ENCODE measurements at places on chromosomes 11 and 22.

- DNase-seq, result no peak
Observed at GRCh38 chr11:122345586-122345985, 229.6 kb upstream of the BLID start.

- DNase-seq, result no peak
Observed at GRCh38 chr11:104765401-104766095, 132.7 kb downstream of the CASP12 start.

- no peak for DNase-seq
Observed at GRCh38 chr11:66070604-66071380, 720 bp downstream of the PACS1 start.

GRCh38 chr22:24144056-24144777, 37.1 kb upstream of the SUSD2 start:
- DNase-seq, result no peak

DNA sequence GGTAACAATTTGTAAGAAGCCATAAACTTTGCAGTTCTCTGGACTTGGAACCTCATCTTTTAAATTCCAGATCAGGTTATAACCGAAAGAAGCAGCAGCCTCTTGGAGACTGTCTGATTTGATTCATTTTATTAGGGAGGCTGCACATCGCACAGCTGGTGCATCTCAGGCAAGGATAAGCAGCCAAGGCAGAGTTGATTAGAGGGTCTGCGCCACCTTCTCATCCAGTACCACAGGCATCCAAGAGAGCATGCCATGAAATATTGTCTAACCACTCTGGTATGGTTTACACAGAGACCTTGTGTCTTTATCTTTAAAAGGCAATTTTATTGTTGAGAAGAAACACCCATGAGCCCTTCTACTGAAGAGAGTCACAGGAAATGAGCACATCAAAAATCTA, 16.2 kb upstream of the CWF19L2 start:
- no peak for DNase-seq

DNA sequence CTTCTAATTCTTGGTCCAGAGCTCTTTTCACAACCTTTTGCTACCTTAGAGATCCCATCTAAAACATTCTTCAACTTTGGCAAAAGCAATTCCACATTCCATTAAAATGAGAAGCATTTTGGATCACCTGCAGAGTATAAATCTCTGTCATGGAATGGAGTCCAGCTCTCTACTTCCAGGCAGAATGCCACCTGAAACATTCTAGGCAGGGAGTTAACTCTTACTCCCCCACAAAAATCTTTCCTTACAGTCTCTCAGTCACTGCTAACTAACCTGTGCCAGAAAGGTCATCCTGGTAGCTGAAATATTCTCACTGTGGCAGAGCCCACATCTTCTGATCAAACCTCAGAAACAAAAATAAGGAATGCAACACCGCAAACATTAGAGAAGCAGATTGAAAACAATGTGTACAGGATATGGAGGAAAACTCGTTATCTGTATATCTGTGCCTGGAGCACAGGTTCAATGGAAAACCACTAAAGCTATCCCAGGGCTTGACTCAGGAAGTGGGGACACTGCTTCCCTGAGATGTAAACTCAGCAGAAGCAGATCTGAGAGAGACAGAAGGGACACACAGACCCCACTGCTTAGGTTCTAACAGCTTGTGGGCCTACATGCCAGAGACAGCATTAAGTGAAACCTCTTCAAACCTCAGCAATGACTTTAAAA, 78.9 kb downstream of the KCNC1 start:
- DNase-seq, result no peak

- no peak for DNase-seq
Observed at GRCh38 chr11:6251990-6252473, 7.6 kb upstream of the CCKBR start.

DNA sequence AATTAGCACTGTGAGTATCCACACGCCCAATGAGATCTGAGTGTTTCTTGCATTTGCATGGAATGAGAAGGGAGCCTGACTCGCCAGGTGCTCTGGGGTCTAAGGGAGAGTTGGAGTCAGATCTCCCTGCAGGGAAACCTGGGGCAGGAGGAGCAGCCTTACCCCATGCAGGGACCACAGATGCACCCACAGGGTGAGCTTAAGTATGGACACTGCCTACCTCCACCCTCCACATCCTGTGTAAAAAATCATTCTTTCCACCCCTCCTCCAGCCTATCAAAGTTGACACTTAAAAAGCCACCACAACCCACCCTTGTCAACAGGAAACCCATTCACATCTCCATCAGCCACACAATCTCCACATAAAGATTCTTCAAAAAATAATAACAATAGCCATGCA, 67.0 kb upstream of the IGLL5 start:
- no peak for DNase-seq

- DNase-seq, result no peak
Observed at GRCh38 chr11:87463486-87464102, 425.9 kb downstream of the TMEM135 start.

- no peak for DNase-seq
Observed at GRCh38 chr11:433641-434040, 8.2 kb downstream of the ANO9 start.

- DNase-seq, result no peak
Observed at GRCh38 chr22:49191506-49191980, 636.1 kb downstream of the BRD1 start.

DNA sequence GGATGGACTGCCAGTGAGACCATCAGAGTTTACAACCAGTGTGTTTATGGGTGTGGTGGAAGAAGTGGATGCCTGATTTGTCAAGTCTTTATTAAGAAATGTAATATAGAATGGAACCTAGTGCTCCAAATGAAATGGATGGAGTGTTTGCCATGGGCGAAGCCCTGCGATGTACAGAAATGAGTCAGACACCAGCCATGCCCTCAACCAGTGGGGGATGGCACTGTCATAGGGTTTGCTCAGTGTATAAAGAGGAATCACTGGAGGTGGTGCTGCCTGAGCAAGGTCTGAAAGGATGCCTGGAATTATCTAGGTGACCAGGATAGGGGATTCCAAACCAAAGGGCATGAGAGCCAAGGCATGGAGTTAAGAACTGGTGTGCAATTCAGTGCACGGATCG, 120.9 kb upstream of the MTNR1B start:
- DNase-seq, result no peak

GRCh38 chr11:75770102-75770501, 1.5 kb downstream of the DGAT2 start:
- no peak for DNase-seq

DNA sequence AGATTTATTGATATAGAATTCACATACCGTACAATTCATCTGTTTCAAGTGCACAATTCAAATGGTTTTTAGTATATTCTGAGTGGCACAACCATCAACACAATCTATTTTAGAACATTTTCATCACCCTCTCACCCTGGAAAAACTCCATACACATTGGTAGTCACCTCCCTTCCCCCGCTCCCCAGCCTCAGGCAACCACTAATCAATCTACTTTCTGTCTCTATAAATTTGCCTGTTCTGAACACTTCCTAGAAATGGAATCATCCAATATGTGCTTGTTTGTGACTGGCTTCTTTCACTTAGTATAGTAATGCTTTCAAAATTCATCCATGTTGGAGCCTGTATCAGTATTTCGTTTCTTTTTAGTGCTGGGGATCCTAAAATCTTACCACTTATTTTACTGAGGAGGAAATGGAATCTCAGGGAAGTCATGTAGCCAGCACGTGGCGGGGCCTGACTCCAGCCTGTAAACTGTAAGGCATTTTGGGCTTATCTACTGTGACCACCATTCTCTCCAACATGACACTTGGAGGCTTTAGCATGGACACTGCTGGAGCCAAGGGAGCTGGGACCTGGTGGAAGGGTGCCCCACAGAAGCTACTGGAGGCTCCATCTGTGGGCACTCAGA, 905 bp upstream of the UCP3 start:
- DNase-seq, result no peak

DNA sequence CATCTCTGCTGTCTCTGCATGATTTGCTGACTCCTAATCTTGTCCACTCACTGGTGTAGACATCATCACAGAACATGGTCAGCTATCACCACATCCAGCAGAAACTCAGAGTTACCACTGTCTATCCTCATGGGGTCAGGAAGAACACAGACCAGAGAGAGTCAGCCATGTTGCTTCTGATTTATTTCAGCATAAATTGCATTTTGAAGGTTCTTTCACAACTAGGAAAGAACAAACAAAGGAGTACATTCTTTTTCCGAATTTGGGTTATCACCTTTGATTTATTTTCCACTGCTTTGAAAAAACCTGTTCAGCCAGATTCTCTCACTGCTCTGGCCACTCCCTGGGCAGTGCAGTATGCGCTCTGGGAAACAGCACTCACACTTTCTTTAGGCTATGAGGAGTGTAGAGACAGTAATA, 172.0 kb upstream of the MTMR2 start:
- no peak for DNase-seq

GRCh38 chr22:18145676-18146388, 4.1 kb upstream of the USP18 start:
- no peak for DNase-seq

DNA sequence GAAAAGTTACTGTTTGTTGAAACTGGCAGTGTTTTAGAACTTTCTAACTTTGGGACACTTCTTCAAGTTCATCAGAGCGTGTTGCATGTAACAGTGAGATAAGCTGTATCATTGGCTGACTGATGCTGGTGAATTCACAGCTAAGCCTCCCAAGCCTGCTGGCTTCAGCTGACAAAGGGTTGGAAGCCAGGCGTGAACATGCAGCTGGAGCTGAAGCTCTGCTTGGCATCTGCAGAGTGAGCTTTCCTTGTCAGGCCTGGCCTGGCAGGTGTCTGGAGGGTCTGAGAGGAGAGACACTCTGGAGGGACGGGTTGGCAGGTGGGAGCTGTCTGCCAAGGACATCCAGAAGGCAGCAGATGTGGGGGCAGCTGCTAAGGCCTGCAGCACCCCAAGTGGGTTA, 1.5 kb downstream of the AMPD3 start:
- DNase-seq, result no peak

DNA sequence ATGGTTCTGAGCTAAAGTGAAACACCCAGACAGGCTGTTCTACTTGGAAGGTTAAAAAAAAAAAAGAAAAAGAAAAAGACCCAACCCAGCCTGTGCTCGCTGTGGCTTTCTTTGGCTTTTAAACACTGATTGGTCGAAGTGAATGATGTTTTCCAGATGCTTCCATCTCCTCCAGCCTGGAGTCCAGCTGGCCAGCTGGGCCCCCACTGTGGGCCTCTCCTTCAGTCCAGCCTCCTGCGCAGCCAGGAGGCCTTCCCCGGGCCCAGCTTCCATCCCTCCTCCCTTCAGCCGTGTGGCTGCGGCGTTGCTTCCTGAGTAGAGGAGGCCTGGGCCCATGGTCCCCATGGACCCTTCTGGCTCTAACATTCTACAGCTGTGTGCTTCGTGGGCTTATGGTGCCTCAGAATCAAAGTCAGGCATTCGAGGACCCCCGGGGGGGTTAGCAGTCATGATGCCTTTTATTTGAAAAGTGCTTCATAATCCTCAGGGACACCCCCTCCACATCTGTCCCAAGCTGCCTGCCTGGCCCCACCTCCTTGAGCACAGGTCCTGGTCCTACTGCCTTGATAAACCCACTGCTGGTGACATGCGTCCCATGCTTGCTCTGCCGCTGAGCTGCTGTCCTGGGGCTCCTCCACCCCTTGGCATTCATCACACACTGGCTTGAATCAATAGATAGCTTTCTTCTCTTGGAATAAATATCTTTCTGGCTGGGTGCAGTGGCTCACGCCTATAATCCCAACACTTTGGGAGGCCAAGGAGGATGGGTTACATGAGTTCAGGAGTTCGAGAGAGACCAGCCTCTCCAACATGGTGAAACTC, 42.2 kb upstream of the FBLN1 start:
- DNase-seq, result no peak

DNA sequence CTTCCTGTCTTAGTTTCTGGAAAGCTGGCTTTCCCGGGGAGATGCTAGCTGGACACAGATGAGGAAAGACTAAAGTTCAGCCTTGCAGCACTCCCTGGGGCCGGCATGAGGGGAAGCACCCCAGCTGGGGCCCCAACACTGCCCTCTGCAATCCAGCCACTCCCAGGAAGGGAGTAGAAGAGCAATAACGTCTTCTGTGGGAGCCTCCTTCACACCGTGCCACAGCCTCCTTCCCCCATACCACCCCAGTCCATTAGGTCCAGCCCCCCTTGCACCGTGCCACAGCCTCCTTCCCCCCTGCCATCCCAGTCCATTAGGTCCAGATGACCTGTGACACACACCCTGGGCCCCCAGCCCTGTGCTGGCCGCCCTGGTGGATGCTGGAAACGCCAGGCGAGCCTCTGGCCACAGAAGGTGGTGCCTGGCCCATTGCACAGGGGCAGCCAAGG, 44.1 kb upstream of the PRDM11 start:
- DNase-seq, result no peak

DNA sequence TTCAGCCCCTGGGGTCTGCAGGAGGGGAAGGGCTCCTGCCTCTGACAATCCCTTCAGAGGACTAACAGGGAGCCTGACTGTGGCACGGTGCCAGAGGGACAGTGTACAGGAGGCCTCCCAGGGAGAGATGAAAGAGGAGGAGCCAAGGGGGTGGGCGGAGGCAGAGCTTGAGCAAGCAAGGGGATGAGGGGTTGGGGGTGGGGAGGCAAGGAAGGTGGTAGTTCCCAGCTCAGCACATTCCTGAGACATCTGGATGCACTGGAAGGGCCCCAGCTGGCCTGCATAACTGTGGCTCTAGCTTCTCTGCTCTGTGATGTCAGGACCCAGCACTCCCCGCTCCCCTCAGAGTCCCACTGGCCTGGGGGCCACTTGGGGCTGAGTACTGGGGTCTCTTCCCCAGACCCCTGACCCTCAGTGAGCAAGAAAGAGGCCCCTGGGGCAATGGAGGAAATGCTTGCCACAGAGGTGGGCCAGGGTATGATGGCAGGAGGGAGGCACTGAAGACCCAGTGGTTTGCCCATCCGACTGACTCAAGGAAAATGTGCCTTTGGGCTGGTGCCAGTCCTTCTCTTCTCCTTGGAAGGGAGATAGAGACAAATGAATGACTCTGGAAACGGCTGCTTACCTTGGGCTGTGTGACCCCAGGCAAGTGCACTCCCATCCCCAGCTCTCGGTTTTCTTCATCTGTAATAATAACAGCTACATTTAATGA, 13.3 kb downstream of the CREB3L1 start:
- no peak for DNase-seq

DNA sequence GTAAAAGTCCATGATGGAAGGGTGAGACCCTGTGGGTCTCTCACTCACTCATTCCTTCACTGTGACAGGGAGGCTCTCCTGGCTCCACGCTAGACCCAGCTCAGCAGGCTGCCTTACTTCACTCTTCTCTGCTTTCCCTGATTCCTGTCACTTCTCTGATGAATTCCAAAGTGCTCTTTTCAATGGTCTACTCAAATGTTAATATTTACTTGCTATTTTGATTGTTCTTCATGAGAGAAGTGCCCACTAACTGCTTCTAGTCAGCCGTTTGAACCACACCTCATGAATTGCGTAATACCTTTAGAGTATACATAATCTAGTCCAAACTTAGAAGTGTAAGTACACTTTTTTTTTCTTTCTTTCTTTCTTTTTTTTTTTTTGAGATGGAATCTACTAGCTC, 1350.2 kb upstream of the RAG2 start:
- no peak for DNase-seq
